Stimulated activated CD4-positive, alpha-beta T cell treated with anti-CD3 and anti-CD28 coated beads, Interleukin-2, amount 100 ng/mL, for 4 hours (primary cell): ENCODE measurements at places on chromosomes 2 and 18.

DNA sequence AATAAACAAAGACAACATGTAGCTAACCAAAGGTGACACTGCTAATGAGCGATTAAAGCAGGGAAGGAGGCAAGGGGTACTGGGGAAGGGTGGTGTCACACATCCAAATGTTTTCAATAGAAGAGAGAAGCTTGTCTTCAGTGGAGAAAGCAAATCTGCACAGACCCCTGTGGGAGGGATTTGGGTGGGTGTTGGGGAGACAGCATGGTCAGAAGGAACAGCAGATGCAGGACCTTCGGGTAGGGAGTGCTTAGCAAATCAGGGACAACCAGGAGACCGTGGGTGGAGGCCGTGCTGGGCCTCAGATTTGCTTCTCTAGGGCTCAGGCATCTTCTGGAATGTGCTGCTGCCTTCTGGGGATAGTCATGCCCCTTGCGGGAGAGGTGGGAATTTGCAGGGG is 185.3 kb upstream of the RAB6C start:
- no peak for DNase-seq

DNA sequence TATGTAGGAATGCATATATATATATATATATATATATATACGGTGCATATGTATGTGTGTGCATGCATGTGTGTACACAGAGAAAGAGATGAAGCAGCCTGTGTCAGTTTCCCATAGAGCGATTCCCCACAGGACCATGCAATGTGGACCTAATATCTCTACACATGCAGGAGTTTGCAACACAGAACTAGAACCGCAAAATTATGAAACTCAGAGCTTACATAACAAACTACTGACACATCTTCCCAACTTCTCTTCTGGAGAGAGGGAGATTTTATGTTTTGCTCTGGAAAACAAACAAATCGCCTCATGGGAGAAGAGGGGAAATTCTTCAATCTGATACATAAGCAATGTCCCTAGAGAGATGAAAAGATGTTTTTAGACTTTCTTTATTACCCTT is 377.2 kb downstream of the LRATD1 start:
- no peak for DNase-seq

DNA sequence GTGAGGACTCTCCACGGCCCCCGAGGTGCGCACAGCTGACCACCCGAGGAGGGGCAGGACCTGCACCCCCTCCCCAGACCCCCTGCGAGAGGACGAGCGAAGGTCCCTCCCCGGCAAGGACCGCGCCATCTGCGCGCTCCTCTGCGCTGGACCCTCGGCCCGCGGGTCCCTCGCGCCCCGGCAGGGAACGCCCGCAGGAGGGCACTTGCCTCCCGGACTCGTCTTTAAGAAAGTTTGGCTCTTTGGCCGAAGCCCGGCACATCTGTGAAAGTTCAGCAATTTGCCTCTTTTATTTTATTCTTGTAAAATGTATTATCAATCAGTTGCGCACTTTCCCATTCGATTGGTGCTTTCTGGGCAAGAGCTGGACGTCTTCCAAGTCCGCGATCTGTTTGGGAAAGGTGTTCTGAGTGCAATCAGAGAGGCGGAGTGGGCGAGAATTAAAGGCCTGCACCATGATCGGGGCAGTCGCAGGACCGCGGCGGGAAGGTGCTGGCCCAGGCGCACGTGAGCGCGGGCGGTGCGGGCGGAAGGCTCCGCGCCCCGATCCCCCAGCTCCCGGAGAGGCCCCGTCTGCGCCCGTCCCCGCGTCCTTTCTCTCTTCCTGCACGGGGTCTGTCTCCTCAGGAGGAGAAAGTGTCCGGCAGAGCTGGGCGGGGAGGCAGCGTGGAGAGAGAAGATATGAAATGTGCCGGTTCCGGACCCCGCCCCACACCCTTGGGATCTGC is 1.6 kb upstream of the ALKAL2 start:
- DNase-seq: no peak

- no peak for DNase-seq
These were observed 118.8 kb downstream of the ABCA12 start for GRCh38 chr2:215019521-215020145.

GRCh38 chr2:83104202-83104601 is 1354.9 kb downstream of the SUCLG1 start:
- no peak for DNase-seq

DNA sequence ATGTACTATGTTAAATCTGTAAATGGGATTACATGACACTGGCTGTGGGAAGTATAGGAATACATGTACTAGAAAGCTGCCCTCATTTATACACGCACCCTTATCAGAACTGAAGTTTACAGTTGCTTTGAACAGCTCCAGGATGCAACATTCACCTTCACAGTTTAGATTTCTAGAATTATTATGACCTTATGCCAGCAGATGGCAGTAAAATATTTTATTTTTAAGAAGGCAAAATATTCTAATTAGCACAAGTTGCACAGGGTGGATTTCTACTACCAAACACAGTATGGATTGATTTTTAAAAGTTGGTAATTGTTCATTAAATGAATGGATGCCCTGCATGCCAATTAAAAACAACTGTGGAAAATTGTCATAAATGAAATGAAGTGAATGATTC is 670.4 kb downstream of the KCNJ3 start:
- DNase-seq: no peak

- DNase-seq: no peak
These were observed 997 bp downstream of the BOK start for GRCh38 chr2:241559323-241560161.

DNA sequence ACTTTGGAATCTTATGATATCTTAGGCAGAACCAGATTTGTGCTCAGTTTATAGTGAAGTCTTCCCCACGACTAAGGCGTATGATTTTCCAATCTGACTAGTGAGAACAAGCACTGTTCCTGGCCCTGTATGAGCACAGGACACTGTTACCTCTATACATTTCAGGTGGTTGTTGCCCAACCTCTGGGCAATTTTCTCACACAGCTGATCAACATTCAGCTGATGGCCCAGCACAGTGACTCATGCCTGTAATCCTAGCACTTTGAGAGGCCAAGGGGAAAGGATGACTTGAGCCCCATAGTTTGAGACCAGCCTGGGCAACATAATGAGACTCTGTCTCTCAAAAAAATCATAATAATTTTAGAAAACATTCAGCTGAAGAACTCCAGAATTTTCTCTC is 119.5 kb downstream of the ASXL3 start:
- DNase-seq: no peak

DNA sequence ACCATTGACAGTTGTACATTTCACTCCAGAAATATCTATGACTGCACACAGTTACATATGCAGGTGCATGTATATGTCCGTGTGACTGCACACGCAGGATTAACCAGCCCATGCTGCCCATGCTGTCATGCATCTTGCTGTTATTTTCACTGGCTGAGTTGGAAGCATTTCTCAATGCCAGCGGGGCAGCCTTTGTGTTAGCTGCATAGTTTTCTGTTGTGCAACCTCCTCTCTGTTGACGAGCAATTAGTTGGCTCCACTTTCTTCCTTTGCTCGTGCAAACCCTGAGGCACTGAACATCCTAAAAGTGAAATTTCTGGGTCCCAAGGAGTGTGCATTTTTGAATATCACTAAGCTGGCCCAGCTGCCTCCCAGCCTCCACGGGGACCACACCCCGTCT is 133.4 kb upstream of the GLI2 start:
- DNase-seq: no peak

GRCh38 chr2:44126106-44126797 is 42.4 kb upstream of the PPM1B start:
- no peak for DNase-seq

DNA sequence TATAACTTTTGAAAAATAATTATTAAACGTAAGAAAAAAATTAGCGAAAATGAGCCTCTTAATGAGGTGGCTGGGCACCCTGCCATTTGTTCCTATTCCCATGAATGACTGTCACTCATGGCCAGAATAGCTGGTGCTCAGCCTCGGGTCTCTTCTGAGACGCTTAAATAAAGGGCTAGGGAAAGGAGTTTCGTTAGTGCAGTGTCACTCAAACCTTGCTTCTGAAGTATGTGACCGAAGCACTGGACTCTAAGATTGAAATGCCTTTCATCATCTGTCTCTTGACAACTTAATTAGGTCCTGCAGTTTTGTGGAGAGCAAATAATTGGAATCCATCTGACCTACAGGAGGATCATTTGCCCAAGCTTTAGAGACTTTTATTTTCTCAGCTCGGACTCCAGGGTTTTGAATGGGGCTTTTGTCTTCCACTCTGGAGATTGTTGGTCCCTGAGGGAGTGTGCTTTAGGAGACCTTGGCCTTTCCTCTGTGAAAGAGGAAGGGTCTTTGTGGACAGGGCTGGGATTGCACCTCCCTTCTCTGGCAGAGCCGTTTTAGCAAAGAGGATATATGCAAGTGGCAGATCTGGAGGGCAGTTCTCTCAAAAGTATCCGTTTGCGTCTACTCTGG is 42.3 kb upstream of the FHOD3 start:
- no peak for DNase-seq

GRCh38 chr2:168819050-168819715 is 16.7 kb downstream of the NOSTRIN start:
- DNase-seq: no peak

DNA sequence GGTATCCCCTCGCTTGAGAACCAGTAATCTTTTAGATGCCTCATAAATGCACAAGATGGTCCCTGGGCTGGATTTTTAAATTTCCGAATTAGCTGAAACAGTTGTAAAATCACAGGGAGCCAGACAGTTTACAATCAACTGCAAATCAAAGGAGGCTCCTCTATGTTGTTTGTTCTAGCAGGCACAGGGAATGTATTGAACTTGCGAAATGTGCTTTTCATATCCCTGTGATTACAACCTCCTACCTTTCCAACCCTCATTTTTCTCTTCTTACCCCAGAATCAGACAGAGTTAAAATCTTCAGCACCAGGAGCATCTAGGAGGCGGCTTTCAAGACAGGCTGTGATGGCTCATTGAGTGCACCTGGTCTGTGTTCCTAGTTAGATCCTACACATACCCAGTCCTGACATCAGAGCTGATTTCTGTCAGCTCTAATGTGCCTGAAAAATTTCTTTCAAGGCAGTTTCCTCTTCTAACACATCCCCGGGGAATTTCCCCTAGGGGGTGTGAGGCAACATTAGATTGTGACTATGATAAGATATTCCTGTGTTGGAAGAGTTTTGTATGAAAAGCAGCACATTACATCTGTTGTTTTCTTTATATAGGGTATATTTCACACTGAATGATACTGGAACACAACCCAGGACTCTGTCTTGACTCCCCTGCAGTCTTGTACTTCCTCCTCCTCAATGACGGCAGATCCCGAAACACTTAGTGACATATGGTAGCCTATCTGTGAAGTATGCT is 17.9 kb upstream of the CAVIN2 start:
- no peak for DNase-seq

- no peak for DNase-seq
These were observed 17.1 kb downstream of the SPIRE1 start for GRCh38 chr18:12640881-12641200.

DNA sequence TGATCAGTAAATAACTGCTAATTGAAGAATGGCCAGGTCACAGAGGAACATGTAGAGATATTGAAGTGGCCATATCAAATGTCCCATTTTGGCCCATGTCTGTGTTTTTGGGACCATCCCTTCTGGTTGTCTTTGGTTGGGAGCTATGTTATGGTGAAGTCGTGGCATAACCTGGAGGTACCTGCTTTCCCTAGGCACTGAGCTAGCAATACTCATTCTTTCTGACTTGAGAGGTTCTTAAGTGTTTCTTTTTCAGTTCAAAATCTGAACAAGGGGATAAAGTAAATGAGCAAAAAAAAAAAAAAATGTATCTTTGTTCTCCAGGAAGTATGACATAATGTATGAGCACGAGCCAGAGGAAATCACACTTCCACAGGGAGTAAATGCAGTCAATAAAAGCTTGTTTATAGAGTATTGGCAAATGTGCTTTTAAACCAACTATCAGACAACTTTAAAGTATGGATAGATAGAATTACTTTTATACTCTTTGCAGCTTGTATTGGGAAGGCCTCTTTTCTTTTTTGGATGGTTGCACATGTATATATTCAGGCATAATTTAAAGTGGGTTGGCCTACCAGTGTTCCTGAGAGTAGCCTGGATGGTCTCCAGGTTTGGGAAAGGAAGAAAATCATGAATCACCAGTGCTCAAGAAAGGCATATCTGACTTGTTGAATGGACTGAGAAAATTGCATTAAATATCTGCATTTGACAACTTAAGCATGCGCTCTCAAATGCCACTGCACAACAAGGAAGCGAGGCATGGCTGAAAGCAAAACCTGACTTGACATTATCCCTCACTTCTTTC is 125.0 kb downstream of the SPHKAP start:
- no peak for DNase-seq

DNA sequence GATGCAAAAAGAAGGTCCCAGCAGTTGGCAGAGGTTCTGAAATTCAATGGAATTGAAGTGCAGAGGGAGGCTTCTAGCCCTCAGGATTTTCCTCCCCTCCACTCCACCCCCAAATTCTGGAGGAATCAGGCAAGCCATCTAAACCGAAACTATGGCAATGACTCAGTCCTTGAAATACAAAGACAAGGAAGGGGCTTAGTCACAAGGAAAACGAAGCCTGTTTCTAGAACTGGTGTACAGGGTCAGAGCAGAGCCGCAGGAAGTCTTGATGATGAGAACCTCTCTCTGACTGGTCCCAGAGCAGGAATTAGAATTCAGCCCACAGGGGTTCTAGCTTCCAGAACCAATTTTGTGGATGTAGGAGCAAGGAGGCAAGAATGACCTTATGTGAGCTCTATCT is 111.7 kb upstream of the SCN1A start:
- no peak for DNase-seq

DNA sequence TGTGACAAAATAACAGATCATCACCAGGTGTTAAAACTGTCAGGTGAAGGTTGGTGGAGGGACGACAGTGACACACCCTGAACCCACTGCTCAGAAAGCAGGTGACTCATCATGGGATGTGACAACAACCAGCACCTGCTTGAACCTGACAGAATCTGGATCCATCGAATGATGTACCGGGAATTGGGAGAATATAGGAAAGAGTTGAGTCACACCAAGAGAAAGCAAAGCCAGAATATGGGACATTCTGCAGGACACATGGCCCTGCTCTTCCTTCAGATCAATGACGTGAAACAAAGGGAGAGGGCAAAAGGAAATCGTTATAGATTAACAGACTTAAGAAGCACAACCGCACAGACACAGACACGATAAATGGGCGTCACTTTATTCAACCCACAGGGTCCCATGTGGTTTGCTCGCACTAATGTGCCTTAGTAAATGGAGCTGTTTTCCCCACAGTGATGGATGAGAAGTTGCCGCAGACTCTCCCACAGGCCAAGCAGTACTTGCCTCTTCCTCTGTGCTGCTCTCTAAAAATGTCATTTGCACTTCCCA is 100.1 kb downstream of the CRACDL start:
- peak; percentile 26 for DNase-seq
